ENCODE measurements at places on chromosomes 2 and 18. TPM values are rescaled to one million over a fixed set of nuclear protein-coding genes. Genes with fewer than 3 reads are reported as not detected.

Gene DPYSL5
- total RNA-seq, result not detected

Gene ZNF892
- 6.7 TPM for total RNA-seq

Gene LINC00305
- not detected for total RNA-seq

Gene TNFRSF11A
- total RNA-seq, result 1.7 TPM

Gene IL1RL2
- 0.34 TPM for total RNA-seq

Gene HOXD8
- total RNA-seq, result 2.7 TPM

Gene CNTNAP5
- total RNA-seq, result under 0.01 TPM

Gene MOGAT1
- total RNA-seq, result not detected

Gene AMER3
- not detected for total RNA-seq

Gene HNMT
- 62.3 TPM for total RNA-seq

Gene RALBP1
- 53.9 TPM for total RNA-seq

Gene SCN9A
- total RNA-seq, result 2.5 TPM

Gene IL36A
- total RNA-seq, result not detected

Gene CTAGE1
- total RNA-seq, result not detected

Gene IL1R1
- total RNA-seq, result 5.7 TPM

Gene ITGB1BP1
- total RNA-seq, result 62.5 TPM

Gene PDE1A
- total RNA-seq, result under 0.01 TPM
